ENCODE measurements at places on chromosomes 7 and 10.

- DNase-seq = no peak
Measured at GRCh38 chr10:94622666-94623205, 60.8 kb upstream of the CYP2C18 start.

DNA sequence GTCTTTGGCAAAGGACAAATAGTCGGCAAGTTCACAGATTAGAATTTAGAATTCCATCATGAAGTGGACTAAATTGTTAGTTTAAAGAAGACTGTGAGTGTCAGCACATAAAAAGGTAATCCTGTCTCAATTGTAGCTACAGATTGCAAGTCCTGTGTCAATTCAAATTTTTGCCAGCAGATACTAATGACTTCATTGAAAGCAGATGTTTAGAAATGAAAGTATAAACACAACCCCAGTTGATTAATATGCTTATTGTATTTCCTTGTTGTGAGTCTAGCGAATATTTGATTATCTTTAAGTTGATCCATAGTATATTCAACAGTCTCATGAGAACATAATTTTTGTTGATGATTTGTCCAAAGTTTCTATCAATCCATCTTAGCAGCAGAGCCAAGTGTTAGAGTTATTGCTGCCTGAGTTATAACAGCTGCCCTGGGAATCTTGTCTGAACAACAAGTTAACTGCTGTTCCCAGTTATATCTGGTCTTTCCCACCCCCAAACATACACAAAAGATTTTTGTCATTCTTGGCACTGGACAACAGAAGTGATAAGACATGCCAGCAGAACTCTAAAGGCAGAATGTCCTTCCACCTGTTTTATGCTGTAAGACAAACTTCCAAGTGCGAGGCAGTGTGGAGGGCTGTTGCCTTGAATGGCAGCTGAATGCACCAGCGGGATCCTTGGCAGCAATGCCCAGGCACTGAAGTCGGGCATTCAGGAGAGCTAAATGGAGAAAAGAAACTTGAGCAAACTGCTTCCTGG lies 21.3 kb upstream of the HERPUD2 start:
- DNase-seq = no peak

- no peak for DNase-seq
Measured at GRCh38 chr7:51328351-51328801, 11.8 kb upstream of the COBL start.

GRCh38 chr10:79392020-79392398 lies 44.7 kb downstream of the PPIF start:
- DNase-seq = no peak

- no peak for DNase-seq
Measured at GRCh38 chr10:119340893-119341458, 133.6 kb downstream of the GRK5 start.

- DNase-seq = no peak
Measured at GRCh38 chr7:96198047-96198636, 123.8 kb downstream of the SLC25A13 start.

- DNase-seq = no peak
Measured at GRCh38 chr10:36057180-36057579, 415.1 kb upstream of the FZD8 start.

- DNase-seq = peak; percentile 60
Measured at GRCh38 chr10:103659674-103660363, 166.3 kb downstream of the NEURL1 start.

DNA sequence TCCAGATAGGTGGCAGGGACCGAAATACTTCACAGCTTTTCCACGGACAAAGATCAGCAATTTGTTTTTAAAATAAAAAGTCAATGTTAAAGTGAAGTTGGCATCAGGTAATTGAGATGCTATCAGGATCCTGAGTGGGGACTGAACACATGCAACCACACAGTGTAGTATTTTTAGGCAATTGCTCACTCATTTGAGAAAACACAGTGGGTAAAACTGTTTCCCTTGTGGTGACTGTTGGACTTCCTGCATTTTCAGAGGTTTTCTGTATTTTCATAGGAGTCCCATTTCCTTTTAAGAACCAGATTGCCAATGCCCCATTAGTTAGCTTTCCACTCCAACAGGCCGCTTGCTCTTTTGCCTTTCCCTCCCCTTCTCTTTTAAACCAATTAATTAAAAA lies 159.5 kb upstream of the ZNF32 start:
- DNase-seq = no peak

GRCh38 chr7:13845601-13846000 lies 143.9 kb downstream of the ETV1 start:
- DNase-seq = no peak

- no peak for DNase-seq
Measured at GRCh38 chr10:33240931-33241330, 93.5 kb downstream of the NRP1 start.

GRCh38 chr7:5797716-5798115 lies 16.3 kb upstream of the RNF216 start:
- no peak for DNase-seq

DNA sequence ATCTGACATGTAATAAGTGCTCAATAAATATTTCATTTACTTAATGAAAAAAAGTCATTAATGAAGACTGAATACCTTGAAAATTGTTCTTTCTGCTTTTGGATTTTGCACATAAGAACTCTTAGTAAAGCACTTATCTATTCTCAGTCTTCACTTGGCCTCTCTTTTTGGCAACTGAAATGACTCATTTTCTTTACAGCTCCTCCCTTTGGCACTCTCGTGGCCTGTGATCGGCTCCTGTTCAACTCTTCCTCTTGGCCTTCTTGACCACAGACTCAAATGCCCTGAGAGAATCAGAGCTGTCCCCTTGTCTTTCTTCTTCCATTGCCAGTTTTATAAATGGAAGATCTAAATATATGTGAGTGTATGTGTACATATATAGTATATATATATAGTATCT lies 54.2 kb downstream of the FOXP2 start:
- no peak for DNase-seq

Data from stimulated activated naive CD8-positive, alpha-beta T cell treated with anti-CD3 and anti-CD28 coated beads, Interleukin-15, Interleukin-2, amounts not matched to agents 100 U/mL and 50 U/mL, for 24 hours (primary cell).